ENCODE measurements at places on chromosomes 6 and 20.

DNA sequence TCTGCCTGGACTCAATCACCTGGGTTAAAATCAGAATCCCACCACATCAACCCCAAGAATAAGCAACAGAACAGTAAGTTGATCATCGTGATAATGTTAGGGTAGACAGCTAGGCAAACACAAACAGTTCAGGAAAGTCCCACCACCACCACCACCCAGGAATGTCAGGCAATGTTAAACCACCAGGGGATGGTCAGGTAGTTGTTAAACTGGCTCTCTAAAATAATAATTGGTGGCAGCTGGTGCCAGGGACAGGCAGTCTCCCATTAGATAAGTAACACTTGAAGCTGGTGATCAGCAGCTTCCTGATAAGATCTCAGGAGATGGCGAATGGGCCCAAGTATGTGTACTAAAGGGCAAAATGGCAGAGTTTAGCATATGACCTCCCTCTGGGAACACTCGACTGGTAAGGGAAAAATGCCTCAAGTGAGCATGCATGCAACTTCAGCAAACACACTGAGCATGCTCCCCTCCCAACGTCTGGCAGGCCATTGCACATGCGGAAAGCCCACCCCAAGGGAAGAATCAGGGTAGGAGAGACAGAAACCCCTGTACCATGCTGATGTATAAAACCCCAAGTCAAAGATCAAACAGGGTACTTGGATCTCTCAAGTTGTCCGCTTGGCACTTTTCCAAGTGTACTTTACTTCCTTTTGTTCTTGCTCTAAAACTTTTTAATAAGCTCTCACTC lies 66.6 kb downstream of the IPCEF1 start:
- no peak for DNase-seq

DNA sequence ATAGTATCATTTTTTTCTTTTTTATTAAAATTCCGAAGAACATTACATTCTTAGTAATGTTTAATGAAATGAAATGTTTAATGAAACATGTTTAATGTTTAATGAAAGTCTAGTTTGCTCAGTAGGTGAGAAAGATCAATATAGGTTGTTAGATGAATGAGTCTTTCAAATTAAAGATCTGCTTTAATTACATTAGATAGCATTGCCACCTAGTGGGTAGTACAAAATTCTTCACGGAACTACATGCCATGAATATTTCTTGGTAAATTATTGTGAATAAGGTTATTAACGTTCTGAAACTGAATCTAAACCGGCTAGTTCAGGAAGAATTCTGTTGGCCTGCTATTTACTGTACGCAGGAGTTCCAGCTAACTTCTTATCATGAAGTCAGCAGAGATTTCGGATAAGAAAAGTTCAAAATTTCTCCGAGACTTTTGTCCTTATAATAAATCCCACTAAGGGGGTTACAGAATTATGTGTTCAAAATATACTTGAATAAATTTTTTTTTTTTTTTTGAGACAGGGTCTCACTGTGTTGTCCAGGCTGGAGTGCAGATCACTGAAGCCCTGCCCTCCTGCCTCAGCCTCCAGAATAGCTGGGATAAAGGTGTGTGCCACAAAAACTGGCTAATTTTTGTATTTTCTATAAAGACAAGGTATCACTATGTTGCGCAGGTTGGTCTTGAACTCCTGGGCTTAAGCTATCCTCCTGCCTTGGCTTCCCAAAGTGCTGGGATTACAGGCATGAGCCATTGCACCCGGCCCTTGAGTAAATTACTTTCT lies 7.9 kb upstream of the GMNN start:
- DNase-seq = no peak

DNA sequence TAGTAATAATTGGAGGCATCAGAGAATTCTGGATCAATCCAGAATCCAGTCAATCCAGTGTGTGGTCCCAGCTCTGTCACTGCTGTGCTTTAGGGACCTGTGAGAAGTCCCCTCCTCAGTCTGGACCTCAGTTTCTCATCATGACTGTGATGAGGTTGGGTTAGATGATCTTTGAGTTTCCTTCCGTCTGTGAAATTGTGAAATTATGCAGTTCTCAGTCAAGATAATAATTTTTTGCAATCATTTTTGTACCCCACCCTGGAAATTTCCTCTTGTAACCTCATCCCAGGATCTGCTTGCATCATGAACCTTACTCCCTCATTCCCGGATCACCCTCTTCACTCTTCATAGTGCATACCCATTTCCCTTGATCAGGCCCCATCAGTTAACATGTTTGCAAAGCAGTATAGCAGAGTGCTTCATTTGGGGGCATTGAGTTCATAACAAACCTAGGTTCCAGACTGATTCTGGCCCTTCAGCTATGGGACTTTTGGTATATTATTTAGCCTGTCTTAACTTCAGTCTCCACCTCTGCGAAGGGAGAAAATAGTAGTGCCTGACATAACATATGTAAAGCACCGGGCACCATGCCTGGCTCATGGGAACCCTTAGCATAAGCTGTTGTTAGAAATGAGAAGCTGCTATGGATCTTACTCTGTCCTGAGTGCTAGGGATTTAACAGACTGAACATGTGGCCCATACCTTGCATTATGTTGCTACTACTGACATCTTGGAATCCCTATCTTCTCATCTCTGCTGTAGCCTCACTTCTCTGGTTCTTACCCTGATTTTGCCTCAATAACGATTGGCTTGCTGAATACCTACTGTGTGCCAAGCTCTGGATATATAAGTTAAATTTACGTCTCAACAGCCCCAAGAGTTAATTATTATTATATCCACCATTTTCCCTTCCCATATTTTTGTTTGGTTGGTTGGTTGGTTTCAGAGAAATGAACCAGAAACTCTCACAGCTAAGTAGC lies 1.3 kb downstream of the ZNF76 start:
- no peak for DNase-seq

GRCh38 chr6:17013701-17014100 lies 88.1 kb upstream of the STMND1 start:
- no peak for DNase-seq

DNA sequence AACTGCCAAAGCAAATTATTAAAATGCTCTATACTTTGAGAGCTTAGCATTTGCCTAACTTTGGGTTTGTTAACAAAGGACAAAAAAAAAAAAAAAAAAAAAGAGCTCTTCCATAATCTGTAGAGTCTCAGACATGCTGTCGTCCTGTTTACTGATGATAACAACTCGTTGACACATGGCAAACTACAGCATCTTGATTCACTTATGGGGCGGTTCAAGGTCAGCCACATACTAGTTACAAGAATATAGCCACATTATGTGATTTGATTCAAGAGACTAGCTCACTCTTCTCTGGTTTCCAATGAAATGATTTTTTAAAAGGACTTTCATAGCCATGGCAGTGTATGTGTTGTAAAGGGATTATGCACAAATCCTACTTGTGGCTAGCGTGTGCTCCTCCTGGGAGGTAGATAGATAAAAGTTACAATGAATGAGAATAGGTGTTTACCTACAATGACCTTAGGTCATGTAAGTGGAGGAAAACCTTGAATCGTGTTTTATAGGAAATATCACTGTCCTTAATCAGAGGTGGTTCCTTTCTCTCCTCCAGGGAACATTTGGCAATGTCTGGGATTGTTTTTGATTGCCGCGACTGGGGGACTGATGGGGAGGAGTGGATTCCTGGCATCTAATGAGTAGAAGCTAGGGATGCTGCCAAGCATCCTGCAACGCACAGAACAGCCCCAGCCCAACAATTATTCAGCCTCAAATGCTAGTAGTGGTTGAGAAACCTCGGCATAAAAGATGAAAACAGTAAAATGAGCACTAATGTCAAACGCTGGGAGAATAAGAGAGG lies 969.2 kb upstream of the SLC35B3 start:
- no peak for DNase-seq
